ENCODE measurements at places on chromosomes 7 and 10.

DNA sequence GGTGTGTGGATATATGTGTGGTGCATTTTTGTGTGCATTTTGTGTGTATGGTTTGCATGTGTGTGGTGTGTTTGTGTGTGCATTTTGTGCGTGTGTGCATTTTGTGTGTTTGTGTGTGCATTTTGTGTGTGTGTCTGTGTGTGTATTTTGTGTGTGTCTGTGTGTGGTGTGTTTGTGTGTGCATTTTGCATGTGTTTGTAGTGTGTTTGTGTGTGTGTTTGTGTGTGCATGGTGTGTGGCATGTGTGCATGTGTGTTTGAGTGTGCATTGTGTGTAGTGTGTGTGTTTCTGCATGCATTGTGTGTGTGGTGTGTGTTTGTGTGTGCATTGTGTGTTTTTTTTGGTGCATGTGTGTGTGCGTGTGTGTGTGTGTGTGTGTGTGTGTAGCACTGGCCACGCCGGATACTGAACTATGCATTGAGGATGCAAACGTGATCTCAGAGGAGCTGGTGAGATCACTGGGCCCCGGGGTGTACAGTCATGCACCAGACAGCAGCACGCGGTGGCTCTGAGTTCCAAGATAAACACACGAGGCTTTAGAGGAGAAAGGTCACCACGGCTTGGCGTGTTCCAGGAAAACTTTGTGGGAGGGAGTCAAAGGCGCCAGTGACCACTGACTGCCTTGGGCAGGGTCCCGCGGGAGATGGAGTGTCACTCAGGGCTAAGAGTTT lies 106.6 kb upstream of the SHH start:
- DNase-seq, result no peak

DNA sequence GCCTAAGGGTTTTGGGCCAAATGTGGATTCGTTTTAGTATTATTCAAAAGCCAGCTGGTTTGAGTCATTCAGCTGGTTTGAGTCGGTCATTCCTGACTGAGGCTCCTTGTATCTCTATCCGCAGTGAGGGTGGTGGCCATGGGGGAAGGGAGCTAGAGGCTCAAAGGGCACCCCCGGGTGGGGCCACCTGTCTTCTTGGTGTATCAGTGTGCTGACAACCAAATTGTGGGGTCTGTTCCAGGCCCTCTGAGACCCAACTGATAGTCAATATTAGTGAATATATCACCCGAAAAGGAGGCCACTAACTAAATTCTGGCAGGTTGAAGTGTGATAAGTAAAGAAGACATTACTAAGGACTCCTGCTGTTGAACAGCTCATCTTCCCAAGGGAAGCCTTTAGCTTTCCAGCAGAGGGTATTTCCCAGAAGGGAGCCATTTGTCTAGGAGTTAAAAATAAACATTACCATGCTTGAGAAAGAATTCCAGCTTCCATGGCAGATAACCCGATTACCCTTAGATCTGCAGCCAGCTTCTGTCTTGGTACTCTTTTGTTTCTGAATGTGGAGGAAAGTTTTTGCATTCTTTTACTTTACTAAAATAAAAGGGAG lies 29.9 kb upstream of the DDX50 start:
- DNase-seq, result no peak

GRCh38 chr7:42947521-42947920 lies 15.3 kb downstream of the MRPL32 start:
- no peak for DNase-seq

- DNase-seq, result no peak
Measured at GRCh38 chr10:69663369-69663947, 33.4 kb downstream of the FAM241B start.

- no peak for DNase-seq
Measured at GRCh38 chr7:85974176-85974575, 669.5 kb upstream of the GRM3 start.

DNA sequence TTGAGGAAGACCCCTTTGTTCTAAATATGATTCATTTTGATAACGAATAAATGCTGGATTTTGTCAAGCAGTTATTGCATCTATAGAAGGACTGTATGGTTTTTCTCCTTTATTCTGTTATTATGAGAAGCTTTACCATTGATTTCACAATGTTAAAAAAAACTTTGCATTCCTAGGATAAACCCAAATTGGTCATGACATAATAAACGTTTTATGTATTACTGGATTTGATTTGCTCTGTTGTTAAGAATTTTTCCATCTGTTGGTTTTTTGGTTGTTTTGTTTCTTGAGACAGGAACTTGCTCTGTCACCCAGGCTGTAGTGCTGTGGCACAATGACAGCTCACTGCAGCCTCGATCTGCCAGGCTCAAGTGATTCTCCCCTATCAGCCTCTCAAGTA lies 2.2 kb upstream of the DNA2 start:
- DNase-seq, result no peak

DNA sequence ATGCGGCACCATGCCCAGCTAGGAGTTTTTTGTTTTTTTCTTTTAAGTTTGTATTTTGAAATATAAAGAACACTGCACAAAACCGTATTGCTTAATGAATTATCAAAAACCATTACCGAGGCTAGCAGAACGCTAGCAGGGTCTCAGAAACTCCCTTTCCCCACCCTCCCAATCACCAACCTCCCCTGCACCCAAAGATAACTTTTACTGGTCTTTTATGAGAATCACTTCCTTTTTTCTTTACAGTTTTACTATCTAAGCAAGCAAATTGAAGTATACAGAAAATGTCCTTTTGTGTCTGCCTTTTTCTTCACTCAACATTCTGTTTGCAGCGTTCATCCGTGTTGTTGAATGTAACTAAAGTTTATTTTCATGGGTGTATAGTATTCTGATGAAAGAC lies 13.4 kb downstream of the HIP1 start:
- no peak for DNase-seq

DNA sequence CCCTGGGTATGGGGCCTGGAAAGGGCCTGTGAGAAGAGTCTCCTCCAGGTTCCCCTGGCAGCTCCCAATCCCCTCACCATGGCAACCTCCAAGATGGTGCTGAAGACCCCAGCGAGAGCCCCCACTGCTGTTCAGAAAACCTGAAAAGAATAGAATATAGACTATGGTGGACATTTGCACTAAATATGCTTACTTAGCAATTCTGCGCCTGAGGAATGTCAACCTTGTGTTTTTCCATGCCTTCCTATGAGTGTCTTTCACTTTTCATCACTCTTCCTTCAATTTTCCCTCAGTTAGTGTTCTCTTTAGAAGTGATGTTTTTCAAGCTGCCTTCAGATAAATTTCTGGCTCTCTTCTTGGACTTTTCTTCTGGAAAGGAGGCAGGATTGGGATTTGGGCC lies 589.2 kb downstream of the LRMDA start:
- DNase-seq, result no peak

DNA sequence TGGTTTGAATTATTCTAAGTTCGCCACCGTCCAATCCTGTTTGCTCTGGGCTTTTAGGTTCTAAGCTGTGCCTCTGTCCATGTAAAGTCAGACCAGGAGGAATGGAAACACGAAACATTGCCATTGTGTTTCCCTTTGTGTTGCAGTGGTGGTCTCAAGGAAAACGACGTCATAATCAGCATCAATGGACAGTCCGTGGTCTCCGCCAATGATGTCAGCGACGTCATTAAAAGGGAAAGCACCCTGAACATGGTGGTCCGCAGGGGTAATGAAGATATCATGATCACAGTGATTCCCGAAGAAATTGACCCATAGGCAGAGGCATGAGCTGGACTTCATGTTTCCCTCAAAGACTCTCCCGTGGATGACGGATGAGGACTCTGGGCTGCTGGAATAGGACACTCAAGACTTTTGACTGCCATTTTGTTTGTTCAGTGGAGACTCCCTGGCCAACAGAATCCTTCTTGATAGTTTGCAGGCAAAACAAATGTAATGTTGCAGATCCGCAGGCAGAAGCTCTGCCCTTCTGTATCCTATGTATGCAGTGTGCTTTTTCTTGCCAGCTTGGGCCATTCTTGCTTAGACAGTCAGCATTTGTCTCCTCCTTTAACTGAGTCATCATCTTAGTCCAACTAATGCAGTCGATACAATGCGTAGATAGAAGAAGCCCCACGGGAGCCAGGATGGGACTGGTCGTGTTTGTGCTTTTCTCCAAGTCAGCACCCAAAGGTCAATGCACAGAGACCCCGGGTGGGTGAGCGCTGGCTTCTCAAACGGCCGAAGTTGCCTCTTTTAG lies 46.3 kb upstream of the DMBT1 start:
- no peak for DNase-seq
